ENCODE measurements at places on chromosomes 6 and 20.

DNA sequence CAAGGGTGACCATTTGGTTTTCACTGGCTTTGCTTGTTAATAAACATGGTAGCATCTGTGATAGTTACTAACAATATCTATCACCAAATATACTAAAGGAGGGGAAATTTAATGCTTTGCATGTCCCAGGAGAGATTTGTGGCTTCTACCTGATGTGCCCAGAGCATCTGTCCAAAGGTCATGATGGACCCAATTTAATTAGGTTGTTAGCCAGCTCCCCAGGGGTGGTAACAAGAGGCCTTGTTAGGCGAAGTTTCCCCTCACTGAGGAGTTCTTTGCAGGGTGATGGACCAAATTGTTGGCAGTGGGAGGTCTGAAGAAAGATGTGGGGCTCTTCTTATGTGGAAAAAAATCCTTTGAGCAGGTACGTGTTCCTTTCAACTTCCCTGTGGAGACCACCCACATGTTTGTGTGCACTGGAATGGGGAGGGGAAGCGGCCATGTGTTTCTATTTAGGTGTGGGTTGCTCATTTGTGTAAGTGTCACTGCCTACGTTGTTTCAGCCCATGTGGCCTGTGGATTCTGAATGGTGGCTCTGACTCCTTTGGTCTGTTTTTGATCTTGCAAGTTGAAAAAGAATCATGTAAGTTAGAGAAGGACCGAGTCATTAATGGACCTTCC, 137.6 kb downstream of the CLIC5 start:
- DNase-seq = no peak

DNA sequence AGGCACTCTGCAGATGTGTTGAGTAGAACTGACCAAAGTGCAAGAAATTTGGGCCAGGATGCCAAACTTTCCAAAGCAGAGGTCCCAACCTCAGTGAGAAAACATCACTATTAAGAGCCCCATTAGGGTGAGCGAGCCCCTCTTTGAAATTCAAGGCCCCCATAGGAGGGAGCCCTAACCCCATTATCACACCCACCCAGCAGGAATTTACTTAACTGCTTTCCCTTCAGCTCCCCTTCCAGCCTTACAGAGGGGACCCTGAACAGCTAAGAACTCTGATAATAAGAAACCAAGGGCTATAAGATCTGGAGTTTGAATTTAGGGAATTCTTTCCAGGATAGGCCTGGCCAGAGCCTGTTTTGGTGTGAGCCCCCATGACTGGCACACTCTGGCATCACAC, 130.6 kb downstream of the NFATC2 start:
- no peak for DNase-seq

- DNase-seq = no peak
These were observed 215.9 kb upstream of the KCNG1 start for GRCh38 chr20:51238675-51239305.

GRCh38 chr6:45614488-45615285, 237.0 kb upstream of the SUPT3H start:
- no peak for DNase-seq

- no peak for DNase-seq
These were observed 248.7 kb downstream of the RFPL4B start for GRCh38 chr6:112595841-112596240.

DNA sequence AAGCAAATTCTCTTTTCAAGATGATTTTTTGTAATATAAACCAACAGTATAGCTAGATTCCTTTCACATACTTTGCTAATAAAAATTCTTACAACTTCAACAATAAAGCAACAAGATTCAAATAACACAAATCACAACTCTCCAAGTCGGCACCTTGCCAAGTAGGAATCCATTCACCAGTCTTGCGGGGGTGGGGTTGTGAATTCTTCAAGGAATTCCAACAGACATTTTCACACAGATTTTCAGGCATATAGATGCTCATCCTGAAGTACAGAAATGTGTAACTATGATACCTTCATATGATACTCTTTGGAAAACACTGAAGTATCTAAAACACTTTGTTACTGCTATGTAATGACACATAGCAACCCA, 36.5 kb downstream of the SCML4 start:
- DNase-seq = no peak

DNA sequence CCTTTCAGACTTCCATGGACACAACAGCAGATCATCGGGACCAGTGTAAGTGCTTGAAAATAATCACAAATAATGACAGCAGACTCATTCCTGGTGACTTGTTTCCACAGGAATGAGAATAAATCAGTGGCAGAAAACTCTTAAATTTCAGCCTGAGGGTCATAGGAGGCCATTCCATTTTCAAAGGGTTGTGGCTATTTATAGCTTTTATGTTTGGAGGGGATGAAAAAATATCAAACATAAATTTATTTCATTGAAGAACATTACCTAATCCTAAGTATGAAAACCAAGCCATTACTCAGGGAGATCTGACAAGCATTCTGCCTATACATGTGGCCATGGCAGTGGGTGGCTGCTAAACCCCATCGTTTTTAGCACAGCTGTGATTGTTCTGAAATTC, 173.6 kb upstream of the CNR1 start:
- no peak for DNase-seq

- no peak for DNase-seq
These were observed 366.5 kb downstream of the FOXA2 start for GRCh38 chr20:22217712-22218352.

DNA sequence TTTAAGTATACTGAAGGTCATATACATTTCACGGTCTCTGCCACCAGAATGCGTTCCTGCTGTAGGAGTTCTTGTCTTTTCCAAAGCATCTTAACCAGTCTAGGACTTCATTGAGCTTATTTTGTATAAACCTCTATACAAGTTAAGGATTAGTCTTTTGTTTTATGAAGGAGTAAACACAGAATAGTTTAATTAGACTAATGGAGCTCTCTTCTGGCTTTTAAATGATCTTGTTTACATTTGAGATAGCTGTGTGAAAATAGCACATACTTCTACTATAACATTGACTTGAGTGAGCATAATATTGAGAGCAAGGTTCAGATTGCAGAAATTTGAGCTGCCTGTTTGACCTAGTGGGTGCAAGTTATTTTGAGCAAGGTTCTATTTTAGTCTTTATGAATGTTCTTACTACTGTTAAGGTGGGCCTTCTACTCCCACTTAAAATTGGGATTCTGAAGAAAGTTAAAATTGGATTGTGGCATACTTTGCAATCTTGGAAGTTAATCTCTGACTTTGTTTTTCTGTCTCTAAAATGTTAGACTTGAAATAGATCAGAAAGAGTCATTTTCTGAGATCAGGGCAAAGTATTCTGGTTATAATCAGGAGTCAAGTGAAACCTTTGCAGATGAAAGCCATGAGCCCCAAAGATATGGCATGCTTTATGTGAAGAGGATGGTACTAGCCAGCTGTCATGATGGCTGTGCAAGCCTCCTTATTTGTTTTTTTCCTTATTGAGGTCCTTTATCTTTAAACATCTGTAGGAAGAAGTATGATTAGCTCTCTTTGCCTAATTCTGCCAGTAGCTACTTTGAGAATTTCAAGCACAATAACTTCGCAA, 41.8 kb downstream of the RPRD1B start:
- no peak for DNase-seq

- peak; percentile 68 for DNase-seq
These were observed 2.0 kb downstream of the ZNF335 start for GRCh38 chr20:45969712-45970634.

DNA sequence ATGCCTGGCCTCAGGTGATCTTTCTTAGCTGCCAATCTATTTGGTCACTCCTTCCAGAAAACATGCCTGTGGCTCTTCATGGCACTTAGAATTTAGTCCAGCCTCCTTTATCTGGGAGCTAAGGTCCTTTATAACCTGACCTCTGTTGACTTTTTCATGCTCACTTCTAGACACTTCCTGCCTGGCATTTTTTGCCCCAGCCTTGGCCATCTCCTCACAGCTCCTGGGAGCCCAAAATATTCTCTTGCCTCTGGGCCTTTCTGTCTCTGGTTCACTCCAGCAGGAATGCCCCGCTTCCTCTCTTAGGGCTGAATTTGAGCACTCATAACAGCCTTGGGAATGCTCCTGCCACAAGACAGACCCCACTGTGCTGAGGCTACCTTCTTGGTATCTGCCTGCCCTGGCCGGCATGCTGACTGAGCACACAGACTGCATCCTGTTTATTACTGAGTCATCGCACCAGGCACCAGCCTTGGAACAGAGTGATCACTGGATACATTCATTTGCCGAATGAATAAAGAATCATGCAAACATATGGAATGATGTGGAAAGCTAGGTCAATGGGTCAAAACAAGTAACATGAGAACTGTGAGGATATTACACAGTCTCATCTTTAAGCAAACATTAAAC, 5.8 kb upstream of the EEF1E1 start:
- peak; percentile 97 for DNase-seq

- DNase-seq = no peak
These were observed 42.0 kb downstream of the THEMIS start for GRCh38 chr6:127858727-127859391.

DNA sequence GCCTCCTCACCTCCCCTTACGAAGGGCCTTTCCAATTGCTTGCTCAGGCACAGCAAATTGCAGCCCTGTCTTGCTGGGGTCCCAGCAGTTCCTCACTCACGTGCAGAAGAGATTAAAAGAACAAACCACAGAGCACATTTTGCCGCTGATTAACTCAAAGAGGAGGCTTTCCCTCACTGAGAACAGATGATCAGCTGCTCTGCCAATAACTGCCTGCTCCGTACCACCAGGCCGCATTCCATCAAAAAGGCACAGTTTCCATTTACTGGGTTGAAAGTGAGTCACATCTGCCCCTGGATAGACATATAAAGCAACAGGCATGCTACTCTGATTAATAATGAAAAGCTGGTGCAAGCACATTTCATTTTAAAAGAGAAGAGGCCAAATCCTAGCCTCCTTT, 446.8 kb downstream of the PTPRT start:
- DNase-seq = no peak

DNA sequence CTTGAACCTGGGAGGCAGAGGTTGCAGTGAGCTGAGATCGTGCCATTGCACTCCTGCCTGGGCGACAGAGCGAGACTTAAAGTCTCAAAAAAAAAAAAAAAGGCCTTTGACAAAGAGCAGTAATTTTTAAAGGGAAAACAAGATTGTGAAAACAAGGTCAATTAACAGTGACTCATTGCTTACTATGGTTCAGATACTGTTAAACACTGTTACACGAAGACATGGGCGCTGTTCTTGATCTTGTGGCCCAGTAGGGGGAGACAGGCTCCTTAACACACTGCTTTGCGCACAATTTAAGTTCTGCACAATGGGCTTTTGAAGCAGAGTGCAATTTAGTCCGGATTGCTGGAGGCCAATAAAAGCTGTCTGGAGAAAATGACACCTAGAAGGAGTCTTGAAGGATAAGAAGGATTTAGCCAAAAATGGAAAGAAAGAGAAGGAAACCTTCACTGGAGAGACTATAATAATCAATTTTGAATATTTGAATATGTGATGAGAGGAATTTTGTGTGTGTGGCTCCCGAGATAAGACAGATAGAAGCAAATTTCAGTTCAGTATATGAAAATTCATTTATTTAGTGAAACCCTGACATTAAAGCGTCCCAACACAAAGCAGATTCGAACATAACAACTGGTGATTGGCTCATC, 6.0 kb upstream of the LATS1 start:
- peak; percentile 81 for DNase-seq

GRCh38 chr20:2671977-2672376, 8.0 kb upstream of the IDH3B start:
- DNase-seq = no peak

DNA sequence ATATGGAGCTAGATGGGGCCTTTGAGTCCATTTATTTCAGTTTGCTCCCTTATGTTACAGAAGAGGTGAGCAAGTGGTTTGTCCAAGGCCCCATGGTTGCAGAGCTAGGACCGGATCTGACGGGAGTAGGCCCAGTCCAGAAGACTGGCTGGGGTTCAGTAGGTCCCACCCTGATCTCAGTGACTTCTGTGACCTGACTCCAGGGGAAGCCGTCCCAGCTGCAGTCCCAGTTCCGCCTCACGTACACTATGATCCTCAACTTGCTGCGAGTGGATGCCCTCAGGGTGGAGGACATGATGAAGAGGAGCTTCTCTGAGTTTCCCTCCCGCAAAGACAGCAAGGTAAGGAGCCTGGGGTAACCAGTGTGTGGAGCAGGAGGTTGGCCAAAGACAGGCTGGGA, 5.4 kb downstream of the DXO start:
- DNase-seq = no peak

DNA sequence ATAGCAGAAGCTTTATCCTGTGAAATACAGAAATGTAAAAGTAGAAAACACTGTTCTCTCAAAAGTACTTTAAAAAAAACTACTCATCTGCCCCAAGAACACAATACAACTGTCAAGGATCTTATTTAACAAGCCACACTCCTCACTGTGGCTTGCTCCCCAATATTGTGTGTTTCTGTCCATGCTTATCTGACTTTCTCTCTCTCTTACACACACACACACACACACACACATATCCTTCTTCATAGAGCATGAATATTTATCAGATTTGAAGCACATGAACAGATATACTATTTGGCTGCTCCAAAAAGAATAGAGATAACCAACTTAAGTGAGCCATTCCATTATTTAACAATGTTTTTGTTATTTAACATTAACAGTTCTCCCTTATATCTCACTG, 3.6 kb upstream of the PHIP start:
- DNase-seq = no peak

DNA sequence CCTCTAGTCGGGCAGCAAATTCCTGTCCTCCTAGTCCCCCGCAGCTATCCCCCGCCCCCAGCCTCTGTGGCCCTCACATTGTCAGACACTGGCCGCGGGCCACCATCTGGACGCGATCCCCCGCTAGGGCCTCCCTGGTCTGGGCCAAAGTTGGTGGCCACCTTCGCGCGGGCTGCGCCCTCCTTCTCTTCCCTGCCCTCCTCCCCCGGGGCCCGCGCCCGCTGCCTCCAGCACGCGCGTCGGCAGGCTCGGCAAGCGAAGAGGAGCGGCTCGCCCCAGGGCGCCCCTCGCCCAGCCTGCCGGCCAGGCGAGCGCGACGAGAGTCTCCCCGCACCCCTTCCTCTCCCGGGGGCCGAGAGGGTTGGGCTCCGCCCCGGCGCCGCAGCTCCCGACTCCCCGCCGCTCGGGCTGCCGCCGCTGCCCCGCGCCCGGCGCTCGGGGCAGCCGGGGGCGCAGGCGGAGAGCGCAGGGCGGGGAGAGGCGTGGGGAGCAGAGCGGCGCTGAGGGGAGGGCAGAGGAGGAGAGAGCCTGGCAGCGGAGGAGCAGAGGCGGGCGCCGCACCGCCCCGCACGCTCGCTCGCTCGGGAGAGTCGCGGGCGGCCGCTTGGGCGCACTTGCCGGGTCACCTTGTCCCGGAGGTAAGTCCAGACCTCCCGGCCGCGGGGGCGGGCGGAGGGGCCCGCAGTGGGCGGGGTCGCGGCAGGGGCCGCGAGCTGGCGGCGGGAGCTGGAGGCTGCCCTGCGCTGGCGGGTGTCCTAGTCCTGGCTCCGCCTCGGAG, at the start of gene SYNDIG1:
SYNDIG1 (plus strand) TSS at position 514 of the 778 bp plus-strand sequence. CDS start 73,469 bp downstream, outside the sequence.
- DNase-seq = no peak

DNA sequence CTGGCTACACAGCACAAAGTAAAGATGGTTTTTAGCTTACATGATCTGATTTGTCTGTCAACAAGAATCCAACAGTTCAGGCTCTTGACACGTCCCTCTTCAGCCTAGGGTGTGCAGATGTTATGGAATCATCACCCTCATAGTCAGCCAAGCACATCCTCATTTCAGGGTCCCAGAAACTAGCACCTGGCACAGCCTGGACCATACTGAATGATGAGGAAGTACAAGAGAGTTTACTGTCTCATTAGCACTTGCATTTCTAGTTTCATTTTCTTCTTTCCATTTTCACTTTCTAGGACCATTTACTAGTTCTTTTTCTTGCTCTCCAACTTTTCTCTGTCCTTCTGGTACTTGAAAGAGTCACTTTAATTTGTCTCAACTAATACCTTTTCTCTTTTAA, 6.5 kb downstream of the RIPOR2 start:
- no peak for DNase-seq
